Stimulated activated CD8-positive, alpha-beta memory T cell treated with anti-CD3 and anti-CD28 coated beads, Interleukin-4, amount 100 ng/mL, for 1 hour (primary cell): ENCODE measurements at places on chromosomes 13 and 19.

DNA sequence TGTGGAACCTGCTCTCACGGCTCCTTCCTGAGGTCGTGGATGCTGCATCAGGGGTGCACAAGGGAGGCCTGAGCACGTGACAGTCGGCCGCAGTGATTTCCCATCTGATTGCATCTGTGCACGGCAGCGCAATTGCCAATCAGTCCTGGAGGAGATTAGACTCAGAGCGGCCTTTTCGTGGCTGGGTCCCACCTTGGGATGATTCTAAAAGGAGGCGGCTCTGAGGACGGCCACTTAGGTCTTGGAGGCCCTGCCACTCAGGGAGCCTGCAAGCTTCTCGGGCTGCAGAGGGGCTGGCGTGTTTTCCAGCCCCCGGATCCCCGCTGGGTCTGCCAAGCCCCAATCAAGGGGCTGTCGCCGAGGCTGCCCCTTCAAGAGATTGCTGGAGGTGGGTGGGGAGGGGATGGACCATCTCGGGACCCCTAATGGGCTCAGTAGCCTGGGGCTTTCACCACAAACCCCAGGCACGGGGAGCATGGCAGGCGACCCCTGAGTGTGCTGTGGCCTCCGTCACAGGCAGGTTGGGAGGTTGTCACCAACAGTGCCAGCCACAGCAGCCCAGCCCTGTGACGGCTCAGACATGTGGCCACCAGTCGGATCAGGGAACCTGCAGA, 51.6 kb downstream of the SOX1 start:
- DNase-seq: no peak

DNA sequence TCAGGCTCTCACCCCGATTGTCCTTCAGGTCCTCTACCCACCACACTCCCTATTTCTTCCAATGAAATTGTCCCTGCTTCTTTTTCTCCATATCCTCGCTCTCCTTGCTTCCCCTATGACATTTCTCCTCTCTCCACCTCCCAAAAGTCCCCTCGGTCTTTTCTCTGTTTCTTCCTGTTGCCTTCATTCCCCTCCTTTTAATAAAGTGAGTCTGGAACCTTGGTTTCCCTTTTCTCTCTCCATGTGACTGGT, 676 bp upstream of the ZNF574 start:
- no peak for DNase-seq

GRCh38 chr13:104105418-104106355, 1039.5 kb upstream of the SLC10A2 start:
- no peak for DNase-seq

- no peak for DNase-seq
Measured at GRCh38 chr13:60158321-60158801, 5.4 kb downstream of the DIAPH3 start.

DNA sequence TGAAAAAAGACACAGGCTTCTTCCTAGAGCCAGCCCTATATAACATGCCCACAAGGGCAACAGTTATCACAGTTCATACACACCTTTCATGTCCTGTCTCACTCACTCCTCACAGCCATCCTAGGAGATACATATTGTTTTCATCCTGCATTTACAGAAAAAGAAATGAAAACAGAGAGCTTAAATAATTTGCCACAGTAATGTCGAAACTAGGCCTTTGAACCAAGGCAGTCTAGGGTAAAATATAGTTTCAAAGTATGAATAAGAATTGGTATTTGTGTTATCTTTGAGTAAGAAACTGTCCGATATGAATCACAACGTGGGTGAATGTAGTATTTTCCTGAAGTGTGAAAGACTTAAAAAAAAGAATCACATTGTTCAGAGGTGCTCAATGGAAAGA, 26.8 kb downstream of the CLDN10 start:
- DNase-seq: no peak

DNA sequence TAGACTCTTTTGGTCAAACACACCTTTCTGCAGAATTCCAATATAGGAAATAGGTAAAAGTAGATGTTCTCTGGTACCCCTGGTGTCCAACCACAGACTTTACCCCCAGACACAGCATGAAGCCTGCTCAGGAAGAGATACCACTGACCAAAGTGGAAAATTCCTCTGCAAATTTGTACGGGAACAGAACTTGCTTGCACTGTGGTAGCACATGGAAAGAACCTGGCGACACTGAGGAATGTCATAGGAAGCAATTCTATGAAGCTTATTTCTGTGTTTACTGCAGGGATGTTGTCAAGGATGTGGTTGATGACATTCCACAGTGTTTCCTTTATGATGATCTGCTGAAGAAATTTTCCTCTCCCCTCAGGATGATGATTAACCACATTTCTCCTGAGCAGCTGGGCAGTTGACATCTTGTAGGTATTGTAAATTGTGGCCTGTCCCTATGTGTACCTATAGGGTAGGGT, 48.9 kb upstream of the TNFSF11 start:
- no peak for DNase-seq

GRCh38 chr13:25738342-25739196, 313.2 kb downstream of the SHISA2 start:
- DNase-seq: no peak

GRCh38 chr19:58037927-58038687, 4.3 kb downstream of the ZSCAN1 start:
- no peak for DNase-seq

GRCh38 chr13:23980160-23980551, 82.9 kb upstream of the C1QTNF9B start:
- DNase-seq: peak; percentile 87

DNA sequence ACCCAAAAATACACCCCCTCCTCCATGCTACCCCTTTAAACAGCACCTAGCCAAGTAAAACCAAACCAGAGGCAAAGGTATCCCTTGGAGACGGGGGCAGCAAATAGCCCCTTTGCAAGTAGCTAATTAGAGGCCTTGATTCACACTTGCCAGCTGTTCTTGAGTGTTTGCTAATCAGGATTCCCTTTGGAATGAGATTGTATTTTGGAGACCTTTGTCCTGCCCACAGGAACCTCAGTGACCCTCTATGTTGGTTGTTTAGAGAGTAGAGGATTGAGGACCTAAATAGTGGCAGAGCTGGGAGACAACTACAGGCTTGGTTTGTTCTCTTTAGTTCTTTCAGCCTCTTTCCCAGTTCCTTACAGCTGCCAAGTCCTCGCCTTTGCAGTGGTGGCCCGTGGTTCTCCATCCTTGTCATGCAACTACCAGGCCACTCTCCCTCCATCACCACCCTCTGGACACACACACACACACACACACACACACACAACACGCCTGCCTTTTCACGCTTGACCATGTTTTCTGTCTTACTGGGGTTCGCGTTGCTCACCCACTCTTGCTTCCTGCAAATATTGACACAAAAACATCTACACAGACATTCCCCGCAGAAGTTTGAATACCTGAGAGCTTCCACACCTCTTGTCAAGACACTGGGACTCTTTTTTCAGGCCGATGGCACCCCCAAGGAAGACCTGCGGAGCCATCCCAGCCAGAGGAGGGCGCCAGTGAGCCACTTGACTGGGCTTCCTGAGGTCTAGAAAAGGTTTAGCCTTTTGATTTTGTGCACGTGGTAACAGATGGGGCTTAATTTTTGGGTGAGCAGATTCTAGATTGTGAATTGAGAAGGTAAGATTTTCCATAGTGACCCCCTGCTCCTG, 80.0 kb upstream of the GPR183 start:
- peak; percentile 74 for DNase-seq

GRCh38 chr19:52722062-52723003, 12.5 kb downstream of the ZNF611 start:
- DNase-seq: no peak

DNA sequence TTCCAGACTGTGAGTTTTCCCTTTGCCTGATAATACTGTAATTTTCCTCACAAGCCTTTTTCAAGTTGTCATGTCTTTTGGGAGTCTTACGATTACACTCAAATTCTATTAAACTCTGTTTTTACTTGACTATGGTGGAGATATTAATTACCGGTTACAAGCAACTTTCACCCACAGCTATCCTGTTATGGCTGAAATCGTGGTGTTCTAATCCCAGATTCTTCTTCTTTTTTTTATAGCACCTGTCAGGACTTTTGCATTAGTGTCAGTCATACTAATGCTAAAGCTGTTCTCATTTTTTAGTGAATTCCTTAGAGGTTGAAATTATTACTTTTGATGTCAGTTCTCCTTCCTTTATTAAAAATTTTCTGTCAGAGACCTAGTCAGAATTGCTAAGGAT, 187.8 kb upstream of the CSNK1A1L start:
- no peak for DNase-seq

GRCh38 chr19:2848616-2849015, 7.3 kb downstream of the ZNF555 start:
- no peak for DNase-seq

GRCh38 chr13:99028890-99029289, 51.0 kb upstream of the DOCK9 start:
- DNase-seq: no peak

GRCh38 chr19:54325194-54325621, 12.2 kb upstream of the LILRA5 start:
- DNase-seq: no peak

- DNase-seq: no peak
Measured at GRCh38 chr19:12800923-12801465, 606 bp downstream of the PRDX2 start.

DNA sequence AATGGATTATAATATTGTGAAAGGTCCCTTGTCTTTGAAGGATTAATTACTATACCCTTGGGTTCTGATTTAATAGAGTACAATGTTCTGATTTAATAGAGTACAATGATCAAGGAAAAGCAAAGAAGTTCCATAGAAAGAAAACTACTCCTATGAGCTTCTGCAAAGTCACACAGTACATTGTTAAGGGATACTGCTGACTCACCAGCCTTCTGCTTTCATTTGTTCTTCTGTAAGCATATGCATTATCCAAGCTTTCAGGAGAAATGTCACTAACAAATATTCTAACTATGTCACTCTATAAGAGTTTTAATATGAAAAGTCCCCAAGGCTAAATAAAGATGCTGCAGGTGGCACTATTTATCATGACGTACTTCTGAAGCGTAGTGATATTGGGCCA, 396.7 kb downstream of the RFC3 start:
- no peak for DNase-seq

- no peak for DNase-seq
Measured at GRCh38 chr19:41844601-41845000, at the start of gene LYPD4. Gene LYPD4, minus strand, starts transcription at chr19:41844683. Its CDS starts 5,398 bp downstream, at chr19:41839285.

DNA sequence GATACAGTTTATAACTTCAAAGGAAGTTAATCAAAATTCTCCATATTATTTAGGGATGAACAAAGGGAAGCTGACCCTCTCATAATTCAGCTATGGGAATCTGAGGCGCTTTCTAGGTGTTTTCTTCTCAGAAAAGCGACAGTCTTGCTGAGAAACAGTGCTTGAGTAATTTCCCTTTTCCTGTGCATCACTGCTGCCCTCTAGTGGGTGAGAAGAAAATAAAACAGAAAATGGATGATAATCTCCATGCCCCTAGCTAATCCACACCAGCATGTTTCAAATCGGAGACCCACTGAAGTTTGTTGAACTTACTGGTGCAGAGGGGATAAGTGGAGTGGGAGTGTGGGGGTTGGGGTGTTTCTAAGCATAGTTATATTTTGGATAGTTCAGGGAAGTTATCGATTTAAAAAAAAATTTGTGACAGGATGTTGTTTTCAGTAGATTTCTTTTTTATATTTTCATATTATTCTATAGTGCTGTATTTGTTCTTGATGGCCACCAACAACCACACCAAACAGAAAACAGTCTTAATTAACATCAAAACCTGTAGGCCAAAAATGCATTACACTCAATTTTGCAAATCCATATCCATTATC, 21.4 kb downstream of the LCP1 start:
- DNase-seq: no peak

GRCh38 chr13:29190298-29190697, 370.2 kb downstream of the MTUS2 start:
- no peak for DNase-seq

DNA sequence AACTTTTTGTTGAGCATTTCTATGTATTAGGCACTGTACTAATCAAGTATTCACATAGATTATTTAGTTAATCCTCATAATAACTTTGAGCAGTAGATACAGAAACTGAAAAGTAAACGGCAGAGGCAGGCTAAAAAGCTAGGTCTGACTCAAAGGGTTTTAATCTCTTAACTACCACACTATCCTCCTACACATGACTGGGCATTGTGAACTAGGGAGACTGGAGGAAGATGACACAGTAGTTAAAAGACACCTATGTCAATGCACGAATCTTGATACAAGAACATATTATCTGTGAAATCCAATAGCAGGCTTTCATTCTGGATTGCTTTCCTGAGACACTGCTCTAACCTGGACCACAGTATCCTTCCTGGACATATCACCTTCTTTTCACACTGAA, 36.3 kb downstream of the MICU2 start:
- DNase-seq: no peak

GRCh38 chr19:11261971-11262839, at the start of gene DOCK6:
Gene DOCK6, minus strand, starts transcription at chr19:11262524. Its CDS starts 84 bp downstream, at chr19:11262440.
- no peak for DNase-seq

GRCh38 chr19:41409288-41409687, 11.7 kb downstream of the BCKDHA start:
- DNase-seq: no peak

DNA sequence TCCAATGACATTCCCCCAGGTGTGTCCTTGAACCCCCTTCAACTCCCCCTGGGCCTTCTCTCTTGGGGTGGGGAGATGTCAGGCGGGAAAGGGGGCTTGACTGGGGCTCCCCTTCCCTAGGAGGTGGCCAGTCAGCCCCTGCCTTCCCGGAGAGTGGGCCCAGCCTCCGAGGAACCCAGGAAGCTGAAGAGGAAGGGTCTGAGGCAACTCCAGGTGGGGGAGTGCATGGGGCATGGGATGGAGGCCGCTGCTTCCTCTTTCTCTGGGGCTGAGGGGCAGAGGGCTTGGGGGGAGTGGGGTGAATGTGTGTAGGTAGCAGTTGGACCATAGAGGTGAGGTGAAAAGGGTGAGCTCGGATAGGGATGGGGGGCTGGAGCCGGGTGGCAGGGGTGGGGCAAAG, 2.7 kb upstream of the INAFM1 start:
- DNase-seq: no peak

DNA sequence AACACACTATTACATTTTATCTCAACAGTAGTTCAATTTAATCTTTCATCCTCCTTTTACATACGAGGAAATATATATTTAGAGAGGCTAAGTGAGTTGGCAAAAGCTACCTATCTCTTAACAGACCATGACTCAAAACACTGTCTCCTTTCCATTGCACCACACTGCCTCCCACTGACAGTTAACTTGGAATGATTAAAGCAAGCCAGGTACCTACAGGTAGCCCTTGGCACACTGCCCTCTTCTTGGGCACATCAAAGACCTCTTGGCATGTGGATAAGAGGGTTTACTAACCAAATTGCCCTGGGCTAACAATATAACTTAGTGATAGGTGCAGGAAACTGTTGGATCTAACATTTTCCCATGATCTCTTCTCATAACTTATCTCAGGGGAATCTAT, 1.8 kb downstream of the ABHD13 start:
- DNase-seq: no peak

GRCh38 chr13:89380101-89380500, 1708.9 kb downstream of the SLITRK5 start:
- no peak for DNase-seq

GRCh38 chr13:106284358-106284757, 251.1 kb downstream of the EFNB2 start:
- DNase-seq: no peak

- no peak for DNase-seq
Measured at GRCh38 chr13:43908156-43909126, 28.7 kb downstream of the LACC1 start.

GRCh38 chr19:11223200-11223599, 16.2 kb upstream of the ANGPTL8 start:
- DNase-seq: no peak
